ENCODE measurements at places on chromosomes 6 and 20.

DNA sequence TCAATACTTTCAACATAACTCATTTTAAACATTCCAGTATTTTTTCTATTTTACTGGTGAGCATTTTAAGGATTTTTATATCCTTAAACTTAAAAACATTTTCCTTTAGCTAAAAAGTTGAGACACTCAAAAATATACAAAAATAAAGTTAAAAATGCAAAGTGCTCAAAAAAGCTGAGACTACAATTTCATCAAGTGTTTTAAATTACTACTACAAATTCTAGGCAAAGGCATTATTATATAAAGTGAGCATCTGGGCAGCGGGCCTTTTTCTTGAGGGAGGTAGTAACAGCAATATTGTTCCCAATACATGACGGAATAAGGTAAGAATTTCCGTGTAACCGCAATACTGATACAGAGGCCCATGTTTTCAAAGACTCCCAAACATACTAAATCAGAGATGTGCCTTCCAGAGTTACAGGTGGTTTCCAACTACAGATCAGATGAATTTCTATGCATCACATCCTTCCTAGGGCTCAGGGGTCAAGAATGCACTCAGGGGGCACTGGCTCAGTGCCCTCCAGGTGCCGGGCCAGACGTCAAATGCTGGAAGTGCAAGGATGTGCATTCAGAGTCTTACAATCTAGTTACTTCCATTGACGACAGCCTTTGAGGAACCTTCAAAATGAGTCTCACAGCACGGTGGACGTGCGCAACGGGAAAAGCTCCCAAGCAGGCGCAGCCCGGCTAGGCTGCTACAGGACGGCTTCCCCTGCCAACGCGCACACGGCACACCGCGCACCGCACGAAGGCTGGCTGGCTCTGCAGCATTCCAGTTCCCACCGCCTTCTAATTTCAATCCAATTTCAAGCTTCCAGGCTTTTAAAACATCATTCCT, 1.7 kb downstream of the PHF10 start:
- peak; percentile 72 for DNase-seq

- no peak for DNase-seq
Measured at GRCh38 chr20:34947336-34947735, 8.3 kb downstream of the GSS start.

- no peak for DNase-seq
Measured at GRCh38 chr6:54697424-54697823, 149.1 kb upstream of the FAM83B start.

- no peak for DNase-seq
Measured at GRCh38 chr6:112464901-112465665, 118.0 kb downstream of the RFPL4B start.

- DNase-seq, result no peak
Measured at GRCh38 chr6:131972741-131973140, 21.6 kb upstream of the CCN2 start.

DNA sequence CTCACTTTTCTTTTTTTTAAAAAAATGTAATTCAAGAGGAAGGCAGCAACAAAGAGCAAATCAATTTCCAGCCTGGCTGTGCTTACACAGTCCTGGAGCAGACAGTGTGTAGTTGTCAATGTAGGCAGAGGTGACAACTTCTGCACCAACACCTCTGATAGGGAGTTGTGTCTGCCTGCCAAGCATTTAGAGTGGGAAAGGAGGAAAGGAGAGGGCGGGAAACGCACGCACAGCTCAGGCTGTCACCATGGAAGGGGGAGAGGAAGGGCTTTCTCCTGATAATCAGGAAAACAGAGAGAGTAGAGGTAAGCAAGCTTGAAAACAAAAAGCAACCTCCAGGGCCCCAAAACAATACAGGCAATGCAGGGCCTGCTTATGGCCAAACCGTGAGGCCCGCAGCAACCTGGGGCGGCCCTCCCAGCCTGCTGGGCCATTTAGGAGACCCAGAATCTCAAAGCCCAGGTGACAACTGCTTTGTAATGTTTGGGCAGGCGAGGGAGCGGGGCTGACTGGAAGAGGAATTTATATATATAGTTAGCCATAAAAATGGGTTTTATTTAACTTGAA, 41.5 kb upstream of the GFOD1 start:
- no peak for DNase-seq

GRCh38 chr6:121733234-121733633, 297.8 kb downstream of the GJA1 start:
- DNase-seq, result no peak

- no peak for DNase-seq
Measured at GRCh38 chr6:1420382-1420781, 31.0 kb downstream of the FOXF2 start.

- no peak for DNase-seq
Measured at GRCh38 chr6:32638532-32639219, 1.5 kb downstream of the HLA-DQA1 start.

GRCh38 chr6:121896363-121896762, 460.9 kb downstream of the GJA1 start:
- DNase-seq, result no peak

DNA sequence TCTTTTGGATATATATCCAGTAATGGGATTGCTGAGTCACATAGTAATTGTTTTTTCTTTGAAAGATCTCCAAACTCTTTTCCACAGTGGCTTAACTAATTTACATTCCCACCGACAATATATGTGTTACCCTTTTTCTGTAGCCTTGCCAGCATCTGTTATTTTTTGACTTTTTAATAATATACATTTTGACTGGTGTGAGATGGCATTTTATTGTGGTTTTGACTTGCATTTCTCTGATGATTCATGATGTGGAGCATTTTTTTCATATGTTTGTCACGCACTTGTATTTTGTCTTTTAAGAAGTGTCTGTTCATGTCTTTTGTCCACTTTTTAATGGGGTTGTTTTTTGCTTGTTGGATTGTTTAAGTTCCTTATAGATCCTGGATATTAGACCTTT, 58.9 kb upstream of the OPRM1 start:
- DNase-seq, result no peak

- no peak for DNase-seq
Measured at GRCh38 chr20:9141070-9141469, 72.2 kb downstream of the PLCB4 start.

GRCh38 chr20:433300-433975, 25.3 kb downstream of the RBCK1 start:
- DNase-seq, result no peak

GRCh38 chr6:12279322-12280091, 10.7 kb upstream of the EDN1 start:
- DNase-seq, result no peak

- no peak for DNase-seq
Measured at GRCh38 chr6:74550821-74551220, 655.0 kb downstream of the COL12A1 start.

DNA sequence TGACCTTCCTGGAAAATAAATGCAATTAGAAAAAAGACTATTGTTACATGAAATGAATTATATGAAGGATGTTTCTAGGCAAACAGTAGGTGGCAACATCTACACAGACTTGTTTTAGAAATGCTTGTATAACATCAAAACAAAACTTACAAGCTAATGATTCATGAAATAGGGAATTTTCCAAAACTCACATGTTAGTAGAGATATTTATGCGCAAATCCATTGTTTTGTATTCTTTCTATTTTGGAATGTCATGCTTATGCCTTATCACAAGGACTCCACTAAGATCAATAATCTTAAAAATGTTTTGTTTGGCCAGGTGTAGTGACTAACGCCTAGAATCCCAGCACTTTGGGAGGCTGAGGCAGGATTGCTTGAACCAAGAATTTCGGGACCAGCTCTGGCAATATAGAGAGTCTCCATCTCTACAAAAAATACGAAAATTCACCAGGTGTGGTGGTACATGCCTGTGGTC, 32.3 kb upstream of the LGSN start:
- DNase-seq, result no peak

DNA sequence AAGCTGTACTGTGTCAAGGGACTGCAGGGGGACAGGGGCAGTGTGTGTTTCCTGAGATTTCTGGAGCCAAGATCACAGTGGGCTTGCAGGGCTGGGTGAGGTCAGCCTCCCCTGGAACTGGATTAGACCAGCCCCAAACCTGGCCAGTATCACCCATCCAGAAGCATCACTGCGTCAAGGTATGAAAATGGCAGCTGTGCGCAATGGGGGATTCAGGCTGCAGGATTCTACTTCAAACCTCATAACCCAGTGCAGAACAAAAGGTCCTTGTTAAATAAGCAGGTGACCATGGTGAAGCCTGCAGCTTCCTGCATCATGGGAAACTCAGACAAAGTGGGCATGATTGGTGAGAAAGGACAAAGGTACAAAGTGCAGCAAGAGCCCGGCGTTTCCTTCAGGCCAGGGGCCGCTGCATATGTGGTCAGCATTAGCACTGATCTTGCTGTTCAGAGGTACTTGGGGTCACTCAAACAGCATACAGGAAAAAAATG, 33.4 kb downstream of the TRAF3IP2 start:
- no peak for DNase-seq

- no peak for DNase-seq
Measured at GRCh38 chr6:124995645-124996325, 33.5 kb downstream of the RNF217 start.

- peak; percentile 6 for DNase-seq
Measured at GRCh38 chr20:42493001-42493400, 696.7 kb downstream of the PTPRT start.

GRCh38 chr6:81814370-81815076, 62.0 kb upstream of the TENT5A start:
- no peak for DNase-seq

- DNase-seq, result no peak
Measured at GRCh38 chr20:51143652-51144051, 120.7 kb upstream of the KCNG1 start.

DNA sequence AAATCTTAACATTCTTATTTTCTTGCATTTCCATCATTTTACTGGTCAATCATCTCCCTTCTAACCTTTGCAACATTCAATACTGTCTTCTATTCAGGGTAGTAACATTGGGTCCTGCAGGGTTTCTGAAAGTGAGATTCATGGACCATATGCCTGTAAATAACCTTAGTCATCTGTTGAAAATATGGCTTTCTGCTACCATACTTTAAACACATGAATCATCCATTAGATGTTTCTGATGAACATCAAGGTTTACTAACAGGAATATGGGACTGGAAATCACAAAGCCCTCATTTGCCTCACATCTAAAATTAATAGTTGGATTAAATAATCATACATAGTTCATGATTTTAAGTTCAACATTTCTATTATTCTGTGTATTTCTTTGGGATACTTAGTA, 475.9 kb upstream of the MARCKS start:
- DNase-seq, result no peak

- no peak for DNase-seq
Measured at GRCh38 chr6:14644381-14644780, 526.8 kb downstream of the CD83 start.

DNA sequence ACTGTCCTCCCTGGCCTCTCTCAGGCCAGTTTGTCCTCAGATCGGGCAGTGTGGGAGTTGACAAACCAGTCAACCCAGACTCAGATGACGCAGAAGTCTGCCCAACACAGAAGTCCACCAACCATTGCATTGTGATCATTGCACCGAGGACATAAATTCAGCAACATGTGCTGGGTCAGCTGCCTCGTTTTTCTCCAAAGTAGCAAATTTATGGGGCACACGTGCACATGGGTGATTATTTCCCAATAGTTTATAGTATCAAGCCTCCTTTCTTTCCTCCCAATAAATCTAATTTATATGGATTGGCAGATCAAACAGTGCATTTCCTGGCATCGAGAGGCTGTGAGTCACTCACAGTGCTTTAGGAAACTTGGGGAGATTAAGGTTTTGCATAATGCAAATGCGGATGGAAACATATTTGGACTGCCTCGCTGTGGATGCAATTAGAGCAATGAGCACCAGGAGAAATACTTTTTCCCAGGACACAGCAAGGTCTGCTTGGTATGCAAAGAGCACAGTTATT, 413.7 kb upstream of the SULF2 start:
- no peak for DNase-seq

GRCh38 chr20:3651204-3651962, 11.8 kb downstream of the GFRA4 start:
- no peak for DNase-seq

DNA sequence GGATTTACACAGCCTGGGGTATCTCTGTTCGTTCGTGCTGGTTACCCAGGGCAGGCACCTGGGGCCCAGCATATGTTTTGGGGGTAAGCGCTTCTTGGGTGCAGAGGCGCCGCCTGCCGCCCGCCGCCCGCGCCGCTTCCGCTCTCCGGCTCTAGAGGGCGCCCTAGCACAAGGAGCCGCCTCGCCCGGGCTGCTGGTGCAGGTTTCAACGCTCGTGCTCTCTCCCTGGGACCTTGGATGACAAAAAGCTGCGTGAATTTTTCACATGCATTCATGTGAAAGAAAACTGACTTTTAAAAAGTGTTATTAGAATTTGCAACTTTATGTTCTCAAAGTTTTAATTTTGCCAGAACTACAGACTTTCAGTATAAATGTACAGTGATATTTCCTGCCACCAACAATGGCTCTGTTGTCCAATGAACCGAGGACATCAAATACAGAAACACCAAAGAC, 32.5 kb downstream of the PRR18 start:
- peak; percentile 76 for DNase-seq

DNA sequence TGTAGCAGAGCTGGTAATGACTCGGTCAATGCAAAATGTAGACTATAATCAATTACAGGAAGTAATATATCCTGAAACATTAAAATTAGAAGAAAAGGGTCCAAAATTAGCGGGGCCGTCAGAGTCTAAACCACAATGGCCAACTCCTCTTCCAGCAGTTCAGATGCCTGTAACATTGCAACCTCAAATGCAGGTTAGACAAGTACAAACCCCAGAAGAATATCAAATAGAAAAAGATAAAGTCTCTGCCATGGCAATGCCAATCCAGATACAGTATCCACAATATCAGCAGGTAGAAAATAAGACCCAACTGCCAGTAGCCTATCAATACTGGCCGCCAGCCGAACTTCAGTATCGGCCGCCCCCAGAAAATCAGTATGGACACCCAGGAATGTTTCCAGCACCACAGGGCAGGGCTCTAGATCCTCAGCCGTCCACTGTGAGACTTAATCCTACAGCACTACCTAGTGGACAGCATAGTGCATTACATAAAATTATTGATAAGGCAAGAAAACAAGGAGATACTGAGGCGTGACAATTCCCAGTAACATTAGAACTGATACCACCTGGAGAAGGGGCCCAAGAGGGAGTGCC, 158.4 kb downstream of the GPX5 start:
- no peak for DNase-seq

DNA sequence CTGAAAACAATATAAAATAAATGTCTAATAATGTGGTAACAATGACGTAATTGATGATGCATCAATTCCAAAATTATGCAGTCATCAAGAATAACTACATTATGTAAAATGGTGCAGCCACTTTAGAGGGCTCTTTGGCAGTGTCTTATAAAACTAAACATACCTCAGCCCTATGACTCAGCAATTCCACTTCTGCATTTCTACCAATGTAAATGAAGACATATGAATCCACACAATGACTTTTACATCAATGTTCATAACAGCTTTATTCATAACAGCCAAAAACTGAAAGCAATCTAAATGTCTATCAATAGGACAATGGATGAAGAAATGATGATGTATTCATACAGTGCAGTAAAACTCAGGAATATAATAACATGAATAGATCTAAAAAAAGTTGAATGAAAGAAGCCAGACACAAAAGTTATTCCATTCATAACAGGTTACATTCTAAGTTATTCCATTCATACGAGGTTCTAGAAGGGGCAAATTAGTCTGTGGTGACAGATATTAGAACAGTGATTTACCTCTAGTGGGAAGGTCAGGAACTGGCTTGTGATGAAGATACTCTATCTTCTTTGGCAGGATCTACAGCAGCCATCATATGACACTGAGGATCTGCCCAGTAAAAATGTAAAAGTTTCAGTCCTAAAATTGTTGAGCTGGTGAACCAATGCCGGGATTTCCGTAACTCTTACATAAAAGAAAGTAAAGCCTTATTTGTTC, 396.1 kb downstream of the PLCB1 start:
- no peak for DNase-seq

- DNase-seq, result no peak
Measured at GRCh38 chr6:75098709-75099108, 107.1 kb downstream of the COL12A1 start.
